Activated effector memory CD4-positive, alpha-beta T cell treated with Interleukin-2 at 50 U/mL for 16 hours (primary cell): ENCODE measurements at places on chromosomes 3 and 15.

GRCh38 chr15:90030376-90030775 lies 29.3 kb downstream of the ZNF710 start:
- no peak for DNase-seq

DNA sequence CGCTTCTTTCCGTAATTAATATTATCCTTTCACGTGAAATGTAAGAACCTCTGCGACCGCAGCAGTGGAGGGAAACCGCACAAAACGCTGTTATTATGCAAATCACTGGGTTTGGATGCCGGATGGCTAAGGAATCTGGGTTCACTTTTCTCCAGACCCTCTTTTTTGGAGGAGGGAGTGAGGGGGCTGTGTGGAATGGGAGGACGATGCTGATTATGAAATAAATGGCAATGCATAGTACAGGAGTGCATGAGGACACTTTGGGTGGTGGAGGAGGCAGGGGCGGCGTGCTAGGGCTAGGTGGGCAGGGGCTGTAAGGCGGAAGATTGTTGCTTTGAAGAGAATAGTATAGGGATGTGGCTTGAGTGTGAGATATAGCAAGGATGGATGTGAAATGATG lies 1.8 kb downstream of the CADM2 start:
- DNase-seq, result no peak

- DNase-seq, result no peak
Measured at GRCh38 chr15:52095597-52096262, 16.8 kb downstream of the BCL2L10 start.

GRCh38 chr3:38118421-38119247 lies 18.3 kb downstream of the ACAA1 start:
- no peak for DNase-seq

- no peak for DNase-seq
Measured at GRCh38 chr3:65545429-65545828, 493.3 kb downstream of the MAGI1 start.

GRCh38 chr3:114860531-114860930 lies 286.6 kb downstream of the ZBTB20 start:
- no peak for DNase-seq

DNA sequence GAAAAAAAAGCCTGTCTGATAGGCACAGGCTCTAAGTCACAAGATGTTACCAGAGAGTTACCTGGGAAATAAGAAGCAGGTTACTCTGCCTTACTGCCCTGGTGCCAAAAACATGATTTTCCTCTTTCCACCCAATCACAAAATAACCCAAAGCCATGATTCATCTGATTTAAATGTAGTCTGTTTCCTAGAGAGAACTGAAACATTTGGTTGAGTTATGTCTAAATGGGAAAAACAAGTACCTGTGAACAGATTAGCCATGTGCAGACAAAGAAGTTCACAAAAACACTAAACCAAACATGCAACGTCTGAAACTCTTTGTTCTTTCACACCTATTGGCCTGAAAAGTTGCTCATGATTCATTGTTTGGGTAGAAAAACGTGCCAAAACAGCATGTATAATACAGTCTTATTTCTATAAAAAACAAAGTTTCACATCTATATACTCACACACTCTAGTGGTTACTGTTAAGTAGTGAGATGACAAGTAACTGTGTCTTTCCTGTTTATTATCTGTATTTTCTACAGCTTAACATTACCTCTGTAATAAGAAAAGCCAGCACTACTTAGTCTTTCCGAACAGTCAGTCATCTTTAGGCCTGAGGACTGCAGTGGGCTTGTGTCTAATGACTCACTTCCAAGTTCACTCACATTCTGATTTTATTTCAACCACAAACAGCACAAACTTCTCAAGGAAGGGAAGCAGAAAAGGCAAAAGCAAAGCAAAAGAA lies 30.2 kb downstream of the FAM174B start:
- no peak for DNase-seq

DNA sequence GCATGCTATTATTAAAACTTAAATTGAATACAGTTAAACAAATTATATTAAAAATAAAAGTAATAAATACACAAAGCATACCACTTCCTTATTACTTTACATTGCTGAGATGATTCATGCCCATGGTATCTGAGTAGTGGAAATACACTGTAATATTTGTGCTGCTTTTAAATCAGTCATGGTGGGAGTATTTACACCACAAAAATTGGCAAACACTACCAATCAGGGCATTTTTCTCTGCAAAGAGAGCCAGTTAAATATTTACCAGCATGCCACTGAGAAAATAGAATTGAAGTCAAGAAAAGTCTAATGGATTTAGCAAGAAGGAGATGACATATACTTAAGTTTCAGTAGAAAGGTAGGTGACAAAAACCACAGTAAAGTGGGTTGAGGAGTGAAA lies 19.6 kb downstream of the PPARG start:
- no peak for DNase-seq

DNA sequence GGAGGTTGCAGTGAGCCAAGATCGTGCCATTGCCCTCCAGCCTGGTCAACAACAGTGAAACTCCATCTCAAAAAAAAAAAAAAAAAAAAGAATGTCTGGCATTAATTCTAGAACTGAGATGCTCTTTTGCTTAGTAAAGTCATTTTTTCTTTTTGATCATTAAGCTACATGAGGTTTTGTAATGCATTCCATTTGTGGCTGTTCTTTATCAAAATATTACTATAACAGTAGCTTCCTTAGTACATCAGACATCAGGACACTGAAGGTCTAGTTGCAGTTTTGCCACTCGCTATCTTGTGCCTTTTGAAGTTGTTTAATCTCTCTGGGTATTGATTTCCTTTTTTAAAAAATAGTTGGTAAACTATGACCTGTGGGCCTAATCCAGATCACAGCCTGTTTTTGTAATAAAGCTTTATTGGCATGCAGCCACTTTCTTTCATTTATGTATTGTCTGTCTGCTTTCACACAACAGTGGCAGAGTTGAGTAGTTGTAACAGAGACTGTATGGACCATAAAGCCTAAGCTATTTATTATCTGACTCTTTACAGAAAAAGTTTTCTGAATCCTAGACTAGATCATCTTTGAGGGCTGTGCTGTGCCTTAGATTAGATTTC lies 76.6 kb downstream of the SLC25A26 start:
- no peak for DNase-seq

GRCh38 chr3:145183261-145183660 lies 977.7 kb downstream of the PLOD2 start:
- no peak for DNase-seq

- peak; percentile 4 for DNase-seq
Measured at GRCh38 chr15:90306560-90306959, 41.1 kb downstream of the NGRN start.

DNA sequence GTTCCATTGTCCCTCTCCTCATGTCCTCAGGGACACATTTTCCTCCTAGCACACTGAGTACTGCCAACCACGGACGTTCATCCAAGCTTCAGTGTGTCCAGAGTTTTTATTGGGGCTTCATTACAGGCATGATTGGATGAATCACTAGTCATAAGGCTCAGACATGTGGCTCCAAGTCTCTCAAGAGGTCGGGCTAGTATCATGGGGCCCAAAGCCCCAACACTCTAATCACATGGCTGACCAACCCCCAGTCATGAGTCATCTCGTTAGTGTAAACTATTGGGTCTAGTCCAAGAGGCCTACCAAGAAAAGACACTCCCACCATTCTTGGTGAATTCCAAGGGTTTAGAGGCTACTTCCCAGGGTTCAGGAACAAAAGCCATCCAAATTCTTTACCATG lies 4.4 kb downstream of the TERC start:
- DNase-seq, result no peak

DNA sequence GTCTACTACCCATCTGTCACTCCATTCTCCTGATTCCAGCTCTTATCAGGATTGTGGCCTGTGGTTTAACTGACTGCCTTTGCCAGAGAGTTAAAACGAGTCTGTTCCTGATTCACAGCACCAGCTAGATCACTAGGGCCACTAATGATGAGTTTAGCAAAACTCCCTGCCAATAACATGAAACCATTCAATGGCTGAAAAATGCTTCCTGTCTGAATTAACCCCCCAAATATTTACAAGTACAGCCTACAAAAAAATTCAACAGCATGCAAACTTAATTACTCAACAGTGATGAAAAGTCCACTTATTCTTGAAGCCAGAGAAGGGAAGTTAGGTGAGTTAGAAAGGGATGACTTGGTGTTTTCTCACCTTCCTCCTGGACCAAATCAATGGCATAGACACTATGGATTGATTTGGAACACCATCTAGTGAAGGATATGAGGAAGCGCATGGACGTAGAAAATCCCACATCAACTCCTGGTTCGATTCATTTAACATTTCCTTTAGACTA lies 141.4 kb downstream of the TGFBR2 start:
- no peak for DNase-seq

DNA sequence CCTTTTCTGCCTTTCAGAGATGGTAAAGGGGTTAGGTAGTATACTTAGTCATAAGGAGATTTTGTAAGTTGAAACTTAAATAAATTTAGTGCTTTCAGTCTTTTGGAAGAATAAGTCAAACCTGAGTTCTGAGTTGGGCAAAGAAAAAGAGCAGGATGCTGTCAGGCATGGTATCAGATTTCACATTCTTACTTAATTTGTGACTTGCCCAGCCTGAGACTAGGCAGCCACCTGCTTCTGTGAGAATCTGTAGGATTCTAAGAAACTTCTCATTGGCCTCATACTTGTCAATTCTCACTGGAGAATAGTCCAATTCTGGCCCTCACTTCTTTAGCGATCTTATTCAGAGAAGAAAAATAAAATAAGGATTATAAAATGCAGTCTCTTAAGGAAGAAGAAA lies 577.5 kb downstream of the DIPK2A start:
- no peak for DNase-seq

- DNase-seq, result no peak
Measured at GRCh38 chr15:74417225-74417624, 16.5 kb downstream of the SEMA7A start.

- no peak for DNase-seq
Measured at GRCh38 chr15:38367476-38367875, 86.5 kb upstream of the FAM98B start.

DNA sequence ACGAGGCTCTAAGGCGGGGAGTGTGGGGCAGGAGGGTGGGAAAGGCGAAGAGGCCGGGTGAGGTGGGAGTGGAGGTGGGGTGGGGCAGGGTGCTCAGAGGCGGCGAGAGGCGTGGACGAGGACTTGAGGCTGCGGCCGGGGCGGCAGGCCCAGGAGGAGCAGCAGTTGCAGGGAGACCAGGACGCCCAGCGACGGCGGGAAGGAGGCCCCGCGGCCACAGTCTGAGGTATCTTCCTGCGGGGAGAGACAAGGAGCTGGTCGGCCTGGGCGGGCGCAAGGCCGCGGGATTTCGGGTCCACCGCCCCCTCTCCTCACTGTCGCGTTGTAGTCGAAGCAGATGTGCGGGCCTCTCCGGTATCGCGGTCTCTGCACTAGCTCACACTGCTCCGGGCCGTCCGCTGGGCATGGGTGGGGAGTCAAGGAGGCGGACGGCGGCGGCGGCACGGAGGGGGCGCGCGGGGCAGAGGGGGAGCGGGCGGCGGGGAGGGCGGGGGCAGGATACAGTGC lies 5.3 kb upstream of the TMEM115 start:
- DNase-seq, result no peak

- no peak for DNase-seq
Measured at GRCh38 chr3:39350714-39351113, 21.2 kb downstream of the CCR8 start.

DNA sequence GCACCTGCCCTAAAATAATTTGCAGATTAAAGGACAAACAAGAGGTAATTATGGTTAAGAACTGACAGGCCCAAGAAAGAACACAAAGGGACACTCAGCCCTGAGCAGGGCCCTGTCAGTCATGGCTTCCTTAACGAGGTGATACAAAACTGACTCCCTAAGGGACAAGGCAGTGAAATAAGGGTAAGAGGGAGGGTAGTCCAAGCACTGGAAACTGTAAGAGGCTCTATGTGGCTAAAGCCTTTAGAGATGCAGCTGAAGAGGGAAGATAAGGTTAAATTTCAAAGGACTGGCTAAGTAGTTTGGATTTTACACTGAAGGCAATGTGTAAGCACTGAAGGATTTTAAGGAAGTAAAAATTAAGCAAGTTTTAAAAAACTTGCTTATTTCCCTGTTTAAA lies 3.9 kb downstream of the ATR start:
- DNase-seq, result no peak

GRCh38 chr15:38768970-38769369 lies 204.4 kb upstream of the RASGRP1 start:
- no peak for DNase-seq

DNA sequence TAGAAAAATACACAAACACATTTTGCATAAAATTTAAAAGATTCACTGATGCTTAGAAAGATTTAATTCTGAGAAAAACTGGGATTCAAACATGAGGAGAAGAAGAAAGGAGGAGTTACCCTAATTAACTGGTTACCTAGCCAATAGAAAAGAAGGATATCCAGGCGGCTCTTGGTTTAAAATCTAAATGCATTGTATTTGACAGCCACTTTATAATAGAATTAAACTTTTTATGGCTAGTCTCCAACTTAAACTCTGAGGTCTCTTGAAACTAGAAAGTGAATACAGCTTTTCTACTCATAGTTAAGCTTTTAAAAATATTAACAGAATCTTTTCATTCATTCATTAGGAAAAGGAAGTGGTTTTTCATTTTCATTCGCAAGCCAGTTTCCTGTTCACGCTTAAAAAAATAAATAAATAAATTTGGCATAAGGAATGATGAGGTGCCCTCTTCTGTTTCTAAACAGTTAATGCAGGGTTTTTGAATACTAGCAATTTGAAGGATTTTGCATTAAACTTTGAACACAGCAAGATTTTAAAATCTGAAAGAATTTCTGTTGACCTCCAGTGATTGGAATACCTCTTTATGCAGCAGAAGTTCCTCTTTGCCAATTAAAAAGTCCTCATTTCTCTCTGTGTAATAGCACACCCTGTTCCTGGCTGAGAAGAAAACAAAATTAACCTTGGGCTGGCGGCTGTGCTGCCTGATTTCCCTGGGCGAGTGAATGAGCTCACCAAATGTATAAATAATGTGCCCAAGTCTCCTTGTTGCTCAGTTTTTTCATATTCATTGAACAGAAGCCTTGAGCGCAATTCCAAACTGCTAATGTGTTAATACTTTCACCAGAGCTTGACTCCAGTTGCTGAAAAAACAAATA lies 105.1 kb downstream of the ZMAT3 start:
- DNase-seq, result no peak

GRCh38 chr15:45777781-45778180 lies 143.0 kb downstream of the SQOR start:
- DNase-seq, result no peak

DNA sequence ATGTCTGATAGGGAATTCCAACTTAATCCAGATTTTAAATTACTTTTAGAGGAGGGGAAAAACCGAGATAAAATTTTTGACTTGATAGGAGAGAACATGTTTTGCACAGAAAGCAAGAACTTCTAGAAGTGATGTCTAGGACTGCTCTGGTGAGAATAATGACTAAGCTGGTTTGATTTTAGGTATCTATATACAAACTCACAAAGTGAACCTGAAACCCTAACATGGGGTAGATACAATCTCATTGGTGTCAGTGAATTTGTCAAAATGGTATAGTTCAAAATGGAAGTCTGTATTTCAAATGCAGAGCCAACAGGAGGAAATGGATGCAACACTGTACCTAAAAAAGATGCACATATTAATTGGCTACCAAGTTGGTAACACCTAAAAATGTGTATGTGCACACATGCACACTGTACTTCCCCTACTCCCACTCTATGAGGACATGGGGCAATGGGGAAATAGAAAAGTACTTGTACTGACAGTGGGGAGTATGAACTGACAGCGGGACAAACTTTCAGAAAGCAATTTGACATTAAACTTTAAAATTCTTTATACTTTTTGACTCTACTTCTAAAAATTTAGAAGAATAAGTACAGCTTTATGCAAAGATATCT lies 53.0 kb downstream of the NR1I2 start:
- no peak for DNase-seq

- no peak for DNase-seq
Measured at GRCh38 chr3:64509206-64509605, 178.6 kb downstream of the ADAMTS9 start.
